ENCODE measurements at places on chromosomes 2 and 18.

DNA sequence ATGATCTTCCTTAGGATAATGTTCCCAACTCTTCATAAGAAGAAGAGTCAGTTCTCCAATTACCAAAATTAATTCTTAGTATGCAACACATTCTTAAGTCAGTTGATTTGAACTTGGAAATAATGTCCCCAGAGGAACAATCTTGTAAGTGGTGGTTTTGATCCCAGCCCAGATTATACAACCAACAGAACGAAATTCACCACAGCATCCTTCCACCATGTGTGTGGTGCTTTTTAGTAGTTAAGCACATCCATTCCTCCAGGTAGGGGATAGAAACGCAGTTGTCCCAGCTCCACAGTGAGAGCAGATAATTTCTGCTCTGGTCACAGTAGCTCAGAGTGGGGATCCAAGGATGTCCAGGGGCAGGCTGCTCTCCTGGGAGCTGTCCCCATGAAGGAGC lies 161.7 kb upstream of the SLC39A10 start:
- DNase-seq: no peak

GRCh38 chr2:191678437-191679100 lies 633 bp downstream of the NABP1 start:
- no peak for DNase-seq

- DNase-seq: no peak
These were observed 23.9 kb downstream of the FAM124B start for GRCh38 chr2:224377751-224378700.

- no peak for DNase-seq
These were observed 88.3 kb upstream of the ITGB6 start for GRCh38 chr2:160288324-160288723.

- no peak for DNase-seq
These were observed 633 bp upstream of the RNF152 start for GRCh38 chr18:61893309-61893970.

- DNase-seq: no peak
These were observed 169.4 kb downstream of the DDX1 start for GRCh38 chr2:15761056-15761455.

- DNase-seq: no peak
These were observed 63.3 kb downstream of the EDAR start for GRCh38 chr2:108925735-108926134.

GRCh38 chr2:238462782-238463396 lies 36.2 kb downstream of the ASB1 start:
- no peak for DNase-seq

All from putamen (tissue), 1 donor.